ENCODE measurements at places on chromosomes 5 and 9.
A peak's percentile ranks its signal among the peaks of the same experiment; 100 is the strongest.

DNA sequence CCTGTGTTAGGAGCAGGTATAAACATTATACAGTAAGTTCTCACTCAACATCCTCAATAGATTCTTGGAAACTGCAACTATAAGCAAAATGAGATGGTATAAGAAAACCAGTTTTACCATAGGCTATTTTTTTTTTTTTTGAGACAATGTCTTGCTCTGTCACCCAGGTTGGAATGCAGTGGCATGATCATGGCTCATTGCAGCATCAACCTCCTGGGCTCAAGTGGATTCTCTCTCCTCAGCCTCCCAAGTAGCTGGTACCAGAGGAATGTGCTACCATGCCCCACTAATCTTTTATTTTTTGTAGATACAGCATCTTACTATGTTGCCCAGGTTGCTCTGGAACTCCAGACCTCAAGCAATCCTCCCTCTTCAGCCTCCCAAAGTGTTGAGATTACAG is 50.1 kb upstream of the ADRB2 start:
- no peak for DNase-seq

- no peak for DNase-seq
Measured at GRCh38 chr5:136446565-136446964, 81.2 kb upstream of the TRPC7 start.

DNA sequence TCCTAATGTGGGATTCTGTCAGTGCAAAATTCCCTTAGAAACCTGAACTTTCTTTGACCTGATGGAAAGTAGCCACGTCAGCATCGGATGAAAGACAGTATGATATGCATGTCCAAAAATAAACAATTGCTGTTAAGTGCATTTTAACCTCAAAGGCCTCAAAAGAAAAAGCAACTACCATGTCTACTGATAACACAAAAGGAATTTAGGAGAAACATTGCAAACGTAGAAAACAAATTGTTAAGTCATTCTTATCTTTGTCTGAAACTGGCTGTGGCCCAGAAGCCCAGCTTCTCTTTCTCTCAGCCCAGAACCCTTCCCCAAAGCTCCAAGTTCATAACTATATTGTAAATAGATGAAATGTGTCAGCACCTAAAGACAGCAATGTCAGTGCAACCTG is 11.1 kb upstream of the LHFPL2 start:
- no peak for DNase-seq

DNA sequence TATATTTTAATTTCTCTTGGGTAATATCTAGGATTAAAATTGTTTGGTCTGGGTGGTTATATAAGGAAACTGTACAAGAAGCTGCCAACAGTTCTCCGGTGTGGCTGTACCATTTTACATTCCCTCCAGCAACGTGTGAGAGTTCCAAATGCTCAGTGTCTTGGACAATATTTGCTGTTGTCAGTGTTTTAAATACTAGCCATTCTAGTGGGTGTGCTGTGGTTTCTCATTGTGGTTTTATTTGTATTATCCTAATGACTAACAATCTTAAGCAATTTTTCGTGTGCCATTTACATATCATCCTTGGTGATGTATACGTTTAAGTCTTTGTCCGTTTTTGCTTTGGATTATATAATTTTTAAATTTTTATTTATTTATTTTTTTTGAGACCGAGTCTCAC is 34.0 kb downstream of the TNFSF15 start:
- no peak for DNase-seq

DNA sequence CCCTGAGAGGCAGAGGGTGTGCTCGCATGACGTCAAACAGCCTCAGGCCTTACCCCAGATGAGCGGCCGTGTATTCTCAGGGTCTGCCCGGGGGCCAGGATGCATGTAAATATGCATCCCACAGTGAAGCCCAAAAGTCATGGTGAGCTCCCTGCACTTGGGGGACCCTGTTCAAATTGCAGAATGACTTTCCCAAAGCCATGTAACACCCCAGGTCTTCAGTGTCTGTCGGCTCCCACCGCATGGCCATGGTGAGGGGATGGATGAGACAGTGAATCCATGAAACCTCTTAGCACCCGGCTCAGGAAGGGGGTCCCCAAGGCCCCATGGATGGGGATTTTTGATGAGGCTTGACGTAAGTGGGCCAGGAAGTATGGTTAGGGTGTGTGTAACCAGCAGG is 9.3 kb upstream of the COL5A1 start:
- DNase-seq, result no peak

- no peak for DNase-seq
Measured at GRCh38 chr9:79812099-79812498, 240.3 kb downstream of the TLE4 start.

DNA sequence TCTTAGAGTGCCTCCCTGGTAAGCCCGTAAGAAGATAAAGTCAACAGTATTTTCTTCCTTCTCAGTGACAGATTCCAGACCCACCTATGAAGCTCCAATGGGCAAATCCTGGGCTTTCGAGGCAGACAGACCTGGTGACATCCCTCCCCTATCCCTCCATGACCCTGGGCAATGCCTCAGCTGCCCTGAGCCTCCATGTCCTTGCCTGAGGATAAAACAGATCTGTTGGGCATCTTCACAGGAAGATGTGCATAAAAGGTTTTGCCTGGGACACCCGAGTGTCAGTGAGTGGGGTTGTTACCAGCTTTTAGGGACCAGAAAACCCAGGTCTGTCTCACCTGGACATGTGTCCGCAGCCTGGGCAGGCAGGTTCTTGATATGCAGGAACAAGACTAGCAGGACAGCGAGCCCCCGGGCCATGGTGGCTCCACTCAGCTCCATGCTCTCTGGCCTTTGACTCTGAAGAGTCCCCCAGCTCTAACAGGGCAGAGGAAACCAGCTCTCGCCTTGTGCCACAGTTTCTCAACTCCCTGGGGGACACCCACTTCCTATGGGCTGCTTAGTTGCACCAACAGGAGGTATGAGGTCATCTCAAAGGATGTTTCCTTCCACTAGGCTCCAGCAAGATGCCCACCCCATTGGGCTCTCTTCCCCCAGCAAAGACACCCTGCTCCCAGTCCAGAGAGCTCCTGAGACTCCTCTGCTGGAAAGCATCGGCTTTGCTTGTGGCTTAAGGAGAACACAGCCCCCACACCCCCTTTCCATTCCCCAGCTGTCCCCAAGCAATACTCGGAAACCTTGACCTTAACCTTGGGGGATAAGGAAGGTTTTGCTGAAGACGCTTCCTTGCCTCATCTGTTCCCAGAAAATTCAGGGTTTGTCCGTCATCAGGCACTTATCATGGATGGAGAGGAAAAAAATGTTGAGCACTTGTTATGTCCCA is at the start of gene FCN1:
FCN1 (minus strand) TSS at position 482 of the 943 bp plus-strand sequence; CDS start at position 441, 41 bp downstream.
- DNase-seq, result no peak

- DNase-seq, result no peak
Measured at GRCh38 chr9:127065592-127065991, 56.8 kb downstream of the ANGPTL2 start.

- no peak for DNase-seq
Measured at GRCh38 chr9:70514273-70514672, 99.8 kb upstream of the KLF9 start.

- DNase-seq, result no peak
Measured at GRCh38 chr5:157925786-157926671, 67.1 kb upstream of the CLINT1 start.

GRCh38 chr5:149851211-149851610 is 93.4 kb downstream of the PDE6A start:
- no peak for DNase-seq

- DNase-seq, result no peak
Measured at GRCh38 chr5:121430538-121430937, 421.1 kb upstream of the FTMT start.

- DNase-seq, result no peak
Measured at GRCh38 chr5:15472116-15472515, 27.9 kb upstream of the FBXL7 start.

DNA sequence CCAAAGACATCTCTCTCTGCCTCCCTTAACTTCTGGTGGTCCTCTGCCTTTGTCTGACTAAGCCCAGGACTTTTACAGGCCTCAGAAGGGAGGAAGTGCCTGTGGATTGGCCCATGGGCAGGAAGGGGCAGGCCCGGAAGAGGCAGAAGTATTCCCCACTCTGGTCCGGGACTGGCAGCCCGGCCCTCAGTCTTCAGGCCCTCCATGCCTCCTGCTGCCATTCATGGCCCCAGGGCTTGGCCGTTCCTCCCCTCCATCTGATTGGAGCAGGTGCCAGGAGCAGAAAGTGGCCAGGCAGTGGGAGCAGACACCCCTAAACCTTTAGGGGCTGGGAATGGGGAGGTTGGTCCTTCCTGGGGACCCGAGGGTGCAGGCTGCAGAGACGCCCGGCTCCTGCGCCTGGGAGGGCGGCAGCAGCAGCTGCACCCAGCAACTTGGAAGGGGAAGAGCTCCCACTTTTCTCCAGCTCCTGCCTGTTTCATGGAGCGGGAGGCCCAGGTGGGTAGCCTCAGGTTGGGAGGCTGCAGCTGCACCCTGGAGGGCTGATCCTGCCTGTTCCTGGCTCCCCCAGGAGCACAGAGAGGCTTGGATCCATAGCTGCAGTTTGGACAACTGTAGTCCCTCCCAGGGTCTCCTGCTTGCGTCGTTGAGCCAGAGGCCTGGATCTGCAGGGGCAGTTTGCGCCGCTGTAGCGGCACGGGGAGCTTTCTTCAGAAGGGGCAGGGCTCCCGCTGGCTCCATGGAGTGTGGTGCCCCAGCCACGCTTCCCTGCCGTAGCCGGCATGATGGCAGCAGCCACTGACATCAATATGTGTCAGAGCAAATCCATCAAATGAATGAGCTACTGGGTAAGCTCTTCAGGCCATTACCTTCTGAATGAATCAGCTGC is 661.5 kb upstream of the NUDT12 start:
- DNase-seq, result no peak

- DNase-seq, result no peak
Measured at GRCh38 chr9:9764821-9765220, 848.0 kb downstream of the PTPRD start.

- DNase-seq, result no peak
Measured at GRCh38 chr5:171506951-171507350, 87.5 kb downstream of the FGF18 start.

DNA sequence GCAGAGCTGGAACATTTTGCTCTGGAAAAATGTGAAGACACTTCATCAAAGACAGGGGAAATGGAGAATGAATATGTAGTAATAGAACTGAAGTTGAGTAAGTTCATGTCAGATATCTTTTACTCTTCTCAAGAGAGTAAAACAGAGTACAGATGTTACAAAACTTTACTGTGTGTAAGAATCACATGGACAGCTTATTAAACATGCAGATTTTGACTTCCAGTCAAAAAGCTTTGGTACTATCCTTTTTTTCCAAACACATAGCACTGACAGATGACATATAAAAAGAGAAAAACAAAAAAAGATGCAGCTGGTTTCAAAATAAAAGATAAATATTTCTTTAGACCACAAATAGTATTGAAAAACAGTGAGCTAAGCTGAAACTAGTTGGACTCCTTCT is 115.4 kb downstream of the FBN2 start:
- no peak for DNase-seq

- DNase-seq, result no peak
Measured at GRCh38 chr5:52947851-52948250, 41.3 kb upstream of the ITGA2 start.

- no peak for DNase-seq
Measured at GRCh38 chr9:95029288-95029687, 288.2 kb downstream of the FANCC start.

DNA sequence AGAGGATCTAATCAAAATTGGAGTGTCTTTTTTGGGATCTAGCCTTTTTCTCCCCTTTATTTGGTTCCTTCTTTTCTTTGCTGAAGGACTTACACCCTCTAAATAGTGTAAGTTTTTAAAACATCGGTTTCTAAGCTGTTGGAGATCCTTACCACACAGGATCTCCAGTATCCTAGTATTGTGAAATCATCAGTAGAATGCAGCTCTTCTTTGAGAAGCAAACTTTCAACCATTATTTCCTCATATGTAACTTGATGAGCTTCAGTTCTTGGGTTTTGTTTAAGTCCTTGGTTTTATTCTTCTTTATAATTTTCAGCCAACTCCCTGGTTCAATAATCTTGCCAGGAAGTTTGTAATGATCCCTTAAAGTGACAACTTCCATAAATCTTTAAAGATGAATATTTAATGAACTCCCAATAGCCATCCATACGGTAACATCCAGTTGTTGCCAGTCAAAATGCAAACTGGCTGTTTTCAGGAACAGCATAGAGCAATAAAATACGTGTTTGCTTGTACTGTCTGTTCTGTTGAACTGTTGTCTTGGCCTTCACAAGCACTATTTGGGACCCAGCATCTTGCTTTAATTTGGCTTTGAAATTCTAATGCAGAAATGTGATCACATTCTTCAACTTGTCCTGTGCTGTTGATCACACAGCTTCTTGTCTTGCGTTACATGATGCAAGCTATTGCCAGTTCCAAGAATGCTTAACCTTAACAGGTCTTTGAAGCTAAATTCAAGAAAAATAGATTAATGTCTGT is 34.8 kb upstream of the TTC23L start:
- DNase-seq, result no peak

GRCh38 chr9:87644659-87645058 is 81.3 kb upstream of the CTSL start:
- no peak for DNase-seq

DNA sequence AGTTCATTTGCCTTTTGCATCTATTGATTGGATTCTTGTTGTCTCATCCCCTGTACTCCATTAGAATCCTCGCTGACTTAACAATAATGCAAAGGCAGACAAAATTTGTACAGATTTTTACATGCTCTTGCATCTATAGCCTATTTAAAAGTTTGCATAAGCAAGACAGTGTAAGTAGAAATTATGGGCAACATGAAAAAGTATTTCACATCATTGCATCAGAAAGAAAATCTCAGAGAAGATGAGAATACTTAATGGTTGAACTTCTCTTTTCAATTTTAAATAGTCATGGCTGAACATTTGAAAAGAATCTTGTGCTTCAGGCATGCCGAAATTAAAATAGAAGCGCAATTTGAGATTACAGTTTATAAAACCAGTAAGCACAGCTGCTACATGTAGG is 226.4 kb downstream of the EFNA5 start:
- no peak for DNase-seq

DNA sequence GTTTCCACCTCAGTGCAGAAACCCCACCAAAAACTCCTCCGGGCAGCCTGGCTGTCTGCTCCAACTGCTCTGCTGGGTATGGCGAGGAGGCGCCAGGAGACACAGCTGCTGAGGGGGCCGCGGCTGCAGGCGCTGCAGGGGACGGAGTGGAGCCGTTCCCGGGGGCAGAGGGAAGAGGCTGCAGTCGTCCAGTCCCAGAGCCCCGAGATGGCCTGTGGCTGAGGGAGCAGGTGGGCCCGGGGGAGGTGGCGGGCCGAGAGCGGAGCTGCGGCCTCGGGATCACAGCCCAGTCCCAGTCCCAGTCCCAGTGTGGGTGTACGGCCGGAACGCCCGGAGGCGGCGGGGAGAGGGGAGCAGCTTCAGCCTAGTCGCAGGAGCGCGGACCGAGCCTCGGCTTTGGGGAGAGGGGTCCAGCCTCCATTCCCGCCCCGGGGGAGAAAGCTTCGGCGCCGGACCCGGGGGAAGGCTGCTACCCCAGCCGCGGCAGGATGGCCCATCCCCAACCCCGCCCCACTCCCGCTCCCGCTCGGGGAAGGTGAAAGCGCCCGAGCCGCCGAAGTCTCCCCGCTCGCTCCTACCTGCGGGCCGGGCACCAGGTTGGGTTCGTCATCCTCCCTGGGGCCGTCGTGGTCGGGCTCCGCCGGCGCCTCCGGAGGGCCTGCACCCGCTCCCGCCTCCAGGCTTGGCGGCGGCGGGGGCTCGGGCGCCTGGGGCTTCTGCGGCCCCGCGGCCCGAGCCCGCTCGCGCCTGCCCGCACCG is 513 bp downstream of the FAM193B start:
- DNase-seq, result peak; percentile 78
